SK-N-MC (cell line): ENCODE measurements at places on chromosomes 2 and 18.

DNA sequence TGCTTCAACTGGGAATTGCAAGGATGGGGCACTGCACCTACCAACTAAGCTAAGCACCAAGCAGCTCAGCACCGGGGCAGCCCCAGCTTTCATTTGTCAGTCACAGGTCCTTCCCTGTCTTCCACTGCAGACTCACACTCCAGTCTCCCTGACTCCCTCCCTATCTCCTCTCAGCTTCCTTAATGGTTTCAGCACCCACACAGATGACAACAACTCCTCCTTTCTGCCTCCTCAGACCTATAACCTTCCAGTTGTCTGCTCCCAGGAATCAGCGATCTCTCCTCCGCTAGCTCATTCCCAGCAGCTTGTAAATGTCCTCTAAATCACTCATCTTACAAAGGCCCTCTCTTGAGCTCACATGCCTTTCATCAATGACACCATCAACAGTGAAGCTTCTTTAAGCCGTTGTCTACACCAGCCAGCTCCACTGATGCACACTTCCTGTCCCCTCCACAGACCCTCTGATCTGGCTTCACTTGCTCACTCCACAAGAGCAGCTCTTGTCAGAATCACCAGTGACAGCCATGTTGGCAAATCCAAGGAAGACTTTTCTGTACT lies 32.1 kb downstream of the CLASP1 start:
- DNase-seq, result no peak

GRCh38 chr2:23131066-23131575 lies 253.9 kb upstream of the KLHL29 start:
- DNase-seq, result no peak

- DNase-seq, result no peak
Observed at GRCh38 chr2:173271135-173271534, 83.5 kb upstream of the CDCA7 start.

DNA sequence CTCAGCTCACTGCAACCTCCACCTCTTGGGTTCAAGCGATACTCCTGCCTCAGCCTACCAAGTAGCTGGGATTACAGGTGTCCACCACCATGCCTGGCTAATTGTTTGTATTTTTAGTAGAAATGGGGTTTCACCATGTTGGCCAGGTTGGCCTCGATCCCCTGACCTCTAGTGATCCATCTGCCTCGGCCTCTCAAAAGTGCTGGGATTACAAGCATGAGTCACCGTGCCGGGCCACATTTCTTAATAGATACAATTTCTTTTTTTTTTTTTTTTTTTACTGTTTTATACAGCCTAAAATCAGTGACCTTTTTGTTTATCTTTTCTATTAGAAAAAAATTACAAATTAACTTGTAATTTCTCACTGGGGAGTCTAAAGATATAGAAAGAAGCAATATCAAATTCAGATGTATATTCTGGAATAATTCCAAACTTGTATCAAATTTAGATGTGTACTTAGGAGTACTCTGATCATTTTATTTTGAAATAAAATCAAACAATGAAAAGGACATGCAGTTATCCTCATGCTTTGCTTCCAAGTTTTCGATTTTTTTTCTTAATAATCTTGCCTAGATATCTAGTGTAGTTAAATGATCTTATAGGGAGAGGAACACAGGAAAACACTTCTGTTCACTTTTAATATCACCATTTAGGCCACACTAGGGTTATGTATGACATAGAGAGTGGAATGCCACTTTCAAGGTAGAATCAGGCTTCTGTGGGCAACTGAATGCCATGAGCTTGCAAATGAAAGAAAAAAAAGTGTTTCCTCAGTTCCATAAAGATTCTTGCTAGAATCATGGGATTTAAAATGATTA lies 1089.3 kb downstream of the SUCLG1 start:
- no peak for DNase-seq

DNA sequence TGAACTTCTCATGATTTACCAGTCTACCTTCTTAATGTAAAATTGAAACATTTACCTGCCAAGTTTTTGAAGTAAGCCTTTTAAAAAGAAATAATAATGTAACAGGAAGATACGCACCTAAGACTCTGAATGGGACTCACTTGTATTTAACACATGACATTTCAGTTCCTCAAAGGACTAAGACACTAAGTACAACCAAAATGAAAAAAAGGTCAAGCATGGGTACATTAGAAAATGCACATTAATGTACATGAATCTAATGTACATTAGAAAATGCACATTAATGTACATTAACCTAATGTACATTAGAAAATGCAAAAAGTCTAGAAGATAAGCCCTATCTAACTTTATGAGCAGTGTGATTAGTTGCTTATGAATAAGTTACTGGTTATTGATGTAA lies 69.3 kb upstream of the FZD5 start:
- no peak for DNase-seq

DNA sequence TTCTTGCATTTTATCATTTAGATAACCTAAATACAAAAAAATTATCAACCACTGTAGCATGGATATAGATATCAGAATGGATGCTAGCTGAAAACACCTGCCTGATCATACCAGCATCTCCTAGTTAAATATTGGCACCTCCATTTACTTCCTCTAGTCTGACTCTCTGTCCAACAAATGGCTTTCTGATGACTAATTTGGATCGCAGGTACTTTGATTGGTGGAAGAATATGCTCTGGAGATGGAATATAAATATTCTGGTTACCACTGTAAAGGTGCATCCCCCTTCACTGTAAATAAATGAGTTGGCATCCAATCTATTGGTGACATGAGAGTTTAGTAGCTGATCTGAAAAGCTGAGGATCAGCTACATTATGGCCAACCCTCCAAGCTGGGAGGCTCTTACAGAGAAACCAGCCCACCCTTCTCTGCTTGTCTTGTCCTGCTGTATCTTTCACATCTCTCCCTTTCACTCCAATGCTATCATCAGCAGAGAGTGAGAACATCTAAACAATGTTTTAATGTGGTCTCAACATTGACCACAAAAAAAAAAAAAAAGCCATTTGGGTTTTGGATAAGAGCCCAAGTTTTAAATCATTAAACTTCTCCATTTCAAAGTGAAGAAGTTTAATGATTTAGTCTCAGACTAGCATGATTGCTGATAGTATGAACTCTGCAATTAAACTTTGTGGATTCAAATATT lies 90.5 kb downstream of the PMAIP1 start:
- no peak for DNase-seq

DNA sequence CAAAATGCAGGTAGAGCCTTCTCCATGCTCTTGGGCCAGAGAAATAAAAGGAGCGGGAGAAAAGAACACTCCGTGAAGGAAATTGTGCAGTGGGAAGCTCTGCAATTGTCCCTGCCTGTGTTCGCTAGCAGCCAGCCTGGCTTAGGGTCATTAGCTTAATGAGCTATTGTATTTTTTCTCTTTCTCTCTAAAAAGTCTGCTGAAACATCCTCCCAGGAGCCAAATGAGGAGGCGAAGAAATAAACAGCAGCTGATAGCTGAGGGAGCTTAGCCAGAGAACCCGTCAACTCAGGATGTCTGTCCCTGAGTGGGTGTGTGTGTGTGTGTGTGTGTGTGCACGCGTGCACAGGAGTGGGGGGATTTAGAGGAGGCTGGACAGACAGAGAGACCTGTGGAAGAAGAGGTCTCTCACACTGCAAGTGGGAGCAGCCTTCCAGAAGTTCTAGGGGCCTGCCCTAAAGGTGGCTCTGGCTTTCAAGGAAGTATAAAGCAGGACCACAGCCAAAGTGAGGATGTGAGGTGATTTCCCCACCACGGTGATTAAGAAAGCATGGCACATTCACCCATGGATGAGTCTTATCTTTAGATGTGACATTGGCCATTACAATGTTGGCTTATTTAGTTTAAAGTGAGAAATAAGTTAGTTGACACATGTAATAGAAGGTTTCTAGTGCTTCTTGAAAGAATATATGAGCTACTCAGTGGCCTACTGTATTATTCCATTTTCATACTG lies 690.4 kb downstream of the RNF144A start:
- no peak for DNase-seq

DNA sequence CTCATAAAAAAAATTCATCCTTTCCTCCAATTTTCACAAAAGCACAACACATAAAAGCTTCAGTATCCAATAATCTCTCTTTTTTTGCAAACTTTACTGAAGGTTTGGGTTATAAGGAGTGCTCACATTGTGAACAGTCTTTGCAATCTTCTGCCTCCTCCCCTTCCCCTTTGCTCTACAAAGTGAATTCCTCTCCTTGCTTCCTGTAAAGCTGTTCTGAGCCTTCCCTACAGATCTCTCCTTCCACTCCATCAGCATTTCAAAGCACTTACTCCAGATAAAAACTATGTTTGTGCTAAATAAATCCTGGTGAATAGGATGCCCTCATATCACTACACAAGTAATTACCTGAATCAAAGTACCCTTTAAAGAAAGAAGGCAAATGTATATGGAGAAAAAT lies 4.6 kb upstream of the PDK1 start:
- DNase-seq, result no peak

- DNase-seq, result no peak
Observed at GRCh38 chr2:232525791-232526371, at the start of gene CHRND. TSS of gene CHRND (plus strand) at chr2:232526160. CDS start at chr2:232526216, 56 bp downstream.

DNA sequence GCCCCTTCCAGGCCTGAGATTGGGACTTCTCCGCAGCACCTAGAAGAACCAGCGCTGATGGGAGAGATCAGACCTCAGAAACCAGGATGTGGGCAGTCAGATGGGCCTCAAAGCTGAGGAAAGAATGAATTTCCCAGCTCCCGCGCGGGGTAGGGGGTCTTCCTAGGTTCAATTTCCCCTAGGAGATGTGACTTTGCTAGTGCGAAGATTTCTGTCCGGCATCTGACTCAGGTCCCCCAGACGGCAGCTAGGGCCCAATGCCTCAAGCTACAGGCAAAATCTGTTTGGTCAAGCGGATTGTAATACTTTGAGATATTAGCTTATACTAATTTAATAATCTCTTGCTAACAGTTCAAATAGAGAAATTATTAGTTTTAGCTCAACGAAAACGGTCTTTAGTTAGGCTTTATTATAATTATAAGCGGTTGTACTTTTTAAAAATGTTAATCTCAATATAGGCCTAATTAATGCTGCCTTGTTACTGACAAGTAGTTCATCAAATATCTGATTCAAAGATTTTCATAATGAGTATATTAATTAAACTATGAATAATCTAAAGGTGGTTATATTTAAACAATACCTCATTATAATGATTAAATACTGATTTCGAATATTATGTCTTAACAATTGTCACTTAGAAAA lies 5.8 kb downstream of the DLX1 start:
- no peak for DNase-seq

DNA sequence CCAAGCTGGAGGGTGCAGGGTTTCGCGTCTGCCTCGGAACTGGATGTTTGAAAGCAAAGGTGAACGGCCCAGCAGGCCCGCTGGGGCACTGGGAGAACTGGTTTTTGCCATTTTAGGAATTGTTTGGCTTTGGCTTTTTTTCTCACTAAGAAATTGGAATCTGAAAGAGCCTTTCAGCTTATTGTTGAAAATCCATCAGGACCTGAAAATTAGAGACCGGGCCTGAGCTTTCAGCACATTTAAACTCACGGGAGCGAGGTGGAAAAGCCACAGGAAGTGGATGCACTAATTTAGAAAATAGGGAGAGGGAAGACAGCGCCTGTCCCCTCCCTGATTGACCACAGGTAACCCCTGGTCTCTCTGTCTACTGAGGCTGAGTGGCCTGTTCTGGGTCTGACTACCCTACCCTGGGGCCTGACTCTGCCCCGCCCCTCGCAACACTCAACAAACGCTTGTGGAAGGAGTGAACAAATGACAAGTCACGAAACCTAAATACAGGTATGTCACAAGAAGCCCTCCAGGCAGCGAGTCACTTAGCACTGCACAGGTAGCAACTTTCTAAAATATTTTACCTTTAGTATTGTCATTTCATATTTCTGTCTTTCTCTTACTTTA lies 100.3 kb upstream of the MBOAT2 start:
- DNase-seq, result no peak

GRCh38 chr2:38375696-38376345 lies 1.3 kb downstream of the ATL2 start:
- no peak for DNase-seq

DNA sequence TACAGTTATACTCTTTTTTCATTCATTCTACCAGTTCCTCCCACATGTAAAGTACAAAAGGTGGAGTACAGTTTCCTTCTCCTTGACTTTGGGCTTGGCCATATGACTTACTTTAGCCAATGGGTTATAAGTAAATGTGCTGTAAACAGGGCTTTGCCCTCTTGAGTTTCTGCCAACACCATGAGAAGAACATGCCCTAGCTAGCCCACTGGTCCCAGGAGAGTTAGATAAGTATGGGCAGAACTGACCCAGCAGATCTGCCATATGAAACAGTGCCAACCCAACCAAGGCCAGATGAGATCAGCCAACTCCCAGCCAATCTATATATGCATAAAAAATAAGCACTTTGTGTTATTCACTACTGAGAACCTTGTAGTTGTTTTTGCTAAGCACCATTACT lies 25.5 kb downstream of the ZC3H8 start:
- DNase-seq, result no peak
